ENCODE measurements at places on chromosomes 7 and 10. TPM values are rescaled to one million over a fixed set of nuclear protein-coding genes. Genes with fewer than 3 reads are reported as not detected.
A peak's percentile ranks its signal among the peaks of the same experiment; 100 is the strongest.

GRCh38 chr7:11330717-11331116 lies 357.0 kb downstream of the PHF14 start:
- H3K27me3 ChIP-seq: no peaks in the 10 kb centered on the region
- H3K4me3 ChIP-seq: no peak overlapping the region
- H3K4me1 ChIP-seq: no peaks in the 10 kb centered on the region
- H3K36me3 ChIP-seq: no peaks in the 10 kb centered on the region
- DNase-seq: no peak

DNA sequence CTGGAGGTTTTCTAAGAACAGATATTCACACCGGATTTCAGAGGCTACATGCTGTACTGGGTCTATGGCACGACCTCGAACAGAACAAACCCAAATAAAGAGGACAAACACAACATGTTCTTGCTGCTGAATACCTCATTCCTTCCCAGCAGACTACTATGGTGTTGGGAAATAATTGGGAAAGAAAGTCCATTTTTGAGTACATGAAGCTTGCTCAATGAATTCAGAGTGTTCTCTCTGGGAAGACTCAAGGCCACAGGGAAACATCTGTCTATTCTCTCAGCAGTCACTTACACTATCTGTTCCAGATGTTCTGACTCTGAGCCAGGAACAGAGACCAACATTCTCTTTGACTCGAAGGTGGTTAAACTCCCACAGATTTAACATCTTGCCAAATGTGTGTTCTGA lies 30.9 kb downstream of the LAMB1 start:
- no peaks in the 10 kb centered on the region for H3K27me3 ChIP-seq
- H3K27ac ChIP-seq: no peak overlapping the region
- DNase-seq: no peak
- H3K36me3 ChIP-seq: peaks cover 61% of the 10 kb centered on the region

DNA sequence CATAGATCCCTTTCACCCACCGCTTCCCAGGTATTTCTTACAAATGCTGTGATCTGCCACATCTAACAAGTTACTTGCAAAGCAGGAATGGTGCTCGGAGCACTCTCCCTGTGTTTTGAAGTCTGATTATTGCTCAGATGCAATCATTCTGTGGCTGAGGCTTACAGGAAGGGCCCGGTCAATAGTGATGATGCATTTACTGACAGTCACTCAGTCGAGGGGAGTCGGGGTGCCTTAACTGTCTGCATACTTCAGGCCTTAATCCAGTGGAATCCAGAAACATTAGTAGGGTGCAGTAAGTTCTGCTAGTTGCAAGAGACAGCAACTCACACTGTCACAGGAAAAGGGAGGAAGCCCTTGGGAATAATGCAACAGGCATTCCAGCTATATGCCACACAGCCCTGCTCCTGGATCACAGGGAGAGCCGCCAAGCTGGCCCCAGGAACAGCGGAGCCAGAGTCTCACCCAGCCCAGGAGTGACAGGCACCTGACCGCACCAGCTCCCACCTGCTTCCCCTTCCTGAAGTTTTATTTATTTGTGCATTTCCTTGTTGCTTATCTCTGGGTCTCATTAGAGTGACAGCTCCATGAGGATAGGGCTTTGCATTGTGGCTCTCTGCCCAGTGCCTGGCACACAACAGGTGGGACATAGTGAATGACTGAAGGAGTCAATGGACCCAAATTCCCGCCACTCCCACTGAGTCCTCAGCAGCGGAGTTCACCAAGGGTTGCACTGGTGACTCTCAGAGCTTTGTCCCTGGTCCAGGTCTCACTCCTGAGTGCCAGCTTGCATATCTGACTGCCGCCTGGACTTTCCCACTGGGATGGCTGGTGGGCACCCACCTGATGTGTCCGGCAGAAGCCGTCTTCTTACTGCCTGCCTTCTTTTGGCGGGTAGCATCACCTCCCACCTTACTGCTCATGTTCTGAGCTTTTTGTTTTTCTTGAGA lies 212.5 kb upstream of the SH2B2 start:
- no peak overlapping the region for H3K27ac ChIP-seq
- H3K4me3 ChIP-seq: no peak overlapping the region
- H3K36me3 ChIP-seq: peaks cover 25% of the 10 kb centered on the region

GRCh38 chr7:78398576-78398975 lies 600.0 kb downstream of the PHTF2 start:
- no peaks in the 10 kb centered on the region for H3K27me3 ChIP-seq
- peaks cover 15% of the 10 kb centered on the region for H3K4me1 ChIP-seq
- no peak overlapping the region for H3K27ac ChIP-seq
- peak; percentile 32 for DNase-seq

DNA sequence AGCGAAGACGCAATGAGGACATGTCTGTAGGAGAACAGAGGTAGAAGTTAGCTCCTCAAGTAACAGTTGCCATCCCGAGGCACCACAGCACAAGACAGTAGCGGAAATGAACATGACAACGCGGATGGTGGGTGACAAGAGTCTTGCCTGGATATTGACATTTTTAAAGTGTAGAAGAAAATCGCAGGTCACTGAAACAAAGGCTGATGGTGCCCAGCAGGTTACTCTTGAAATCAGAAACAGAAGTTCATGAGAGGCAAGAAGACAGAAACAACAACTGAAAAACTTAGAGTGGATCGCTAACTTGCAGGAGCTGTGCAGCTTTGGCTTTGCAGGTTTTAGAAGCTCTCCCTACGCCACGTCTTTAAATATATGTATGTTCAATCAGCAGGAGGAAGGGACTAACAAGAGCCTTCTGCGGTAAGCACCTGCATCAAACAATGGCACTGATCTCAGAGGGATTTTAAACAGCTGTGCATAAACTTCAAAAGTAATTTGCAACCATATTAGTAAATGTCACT lies 1.8 kb downstream of the PRKCQ start:
- H3K27me3 ChIP-seq: no peaks in the 10 kb centered on the region
- H3K4me3 ChIP-seq: peak overlapping the region; percentile 77
- no peak for DNase-seq
- no peak overlapping the region for H3K27ac ChIP-seq
- H3K36me3 ChIP-seq: peaks cover 12% of the 10 kb centered on the region

Gene STYXL1
- total RNA-seq: 38.7 TPM

Gene IDI2
- total RNA-seq: not detected

Measured in H9 (cell line).